Naive thymus-derived CD4-positive, alpha-beta T cell (primary cell): ENCODE measurements at places on chromosomes 16 and 17. TPM values are rescaled to one million over a fixed set of nuclear protein-coding genes. Genes with fewer than 3 reads are reported as not detected.

Gene CLDN7
- 0.29 and 0.33 TPM in 2 replicates for total RNA-seq

- no peaks in the 10 kb centered on the region for H3K27me3 ChIP-seq
- no peak overlapping the region for H3K27ac ChIP-seq
- no peaks in the 10 kb centered on the region for H3K4me1 ChIP-seq
- no peak for DNase-seq
- H3K36me3 ChIP-seq = no peaks in the 10 kb centered on the region
Observed at GRCh38 chr16:46555951-46556350, 65.2 kb downstream of the SHCBP1 start.

- H3K27ac ChIP-seq = no peak overlapping the region
- H3K36me3 ChIP-seq = no peaks in the 10 kb centered on the region
- no peak overlapping the region for H3K4me3 ChIP-seq
- no peak for DNase-seq
- no peaks in the 10 kb centered on the region for H3K4me1 ChIP-seq
Observed at GRCh38 chr17:34920676-34921075, 40.6 kb downstream of the CCT6B start.

- no peaks in the 10 kb centered on the region for H3K27me3 ChIP-seq
- no peaks in the 10 kb centered on the region for H3K36me3 ChIP-seq
- no peak overlapping the region for H3K27ac ChIP-seq
- no peaks in the 10 kb centered on the region for H3K4me1 ChIP-seq
- DNase-seq = no peak
Observed at GRCh38 chr17:79090443-79091225, 16.0 kb downstream of the ENGASE start.

DNA sequence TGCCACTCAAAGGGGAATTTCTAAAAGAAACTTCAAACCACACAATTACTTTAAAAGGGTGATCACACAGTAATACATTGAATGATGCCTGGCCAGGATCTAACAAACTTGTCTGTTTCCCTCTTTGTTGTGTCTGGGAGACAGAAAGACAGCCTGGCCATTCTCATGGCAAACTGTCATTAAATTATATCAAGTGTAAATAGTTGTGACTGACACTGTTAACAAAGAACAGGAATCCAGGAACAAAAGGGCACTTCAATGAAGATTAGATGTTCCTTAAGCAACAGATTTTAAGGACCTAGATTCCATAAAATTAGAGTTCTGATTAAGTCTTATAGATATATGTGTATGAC is 383.6 kb downstream of the KCNJ2 start:
- no peak for DNase-seq
- no peak overlapping the region for H3K27ac ChIP-seq
- H3K27me3 ChIP-seq = no peaks in the 10 kb centered on the region
- H3K4me1 ChIP-seq = no peaks in the 10 kb centered on the region

DNA sequence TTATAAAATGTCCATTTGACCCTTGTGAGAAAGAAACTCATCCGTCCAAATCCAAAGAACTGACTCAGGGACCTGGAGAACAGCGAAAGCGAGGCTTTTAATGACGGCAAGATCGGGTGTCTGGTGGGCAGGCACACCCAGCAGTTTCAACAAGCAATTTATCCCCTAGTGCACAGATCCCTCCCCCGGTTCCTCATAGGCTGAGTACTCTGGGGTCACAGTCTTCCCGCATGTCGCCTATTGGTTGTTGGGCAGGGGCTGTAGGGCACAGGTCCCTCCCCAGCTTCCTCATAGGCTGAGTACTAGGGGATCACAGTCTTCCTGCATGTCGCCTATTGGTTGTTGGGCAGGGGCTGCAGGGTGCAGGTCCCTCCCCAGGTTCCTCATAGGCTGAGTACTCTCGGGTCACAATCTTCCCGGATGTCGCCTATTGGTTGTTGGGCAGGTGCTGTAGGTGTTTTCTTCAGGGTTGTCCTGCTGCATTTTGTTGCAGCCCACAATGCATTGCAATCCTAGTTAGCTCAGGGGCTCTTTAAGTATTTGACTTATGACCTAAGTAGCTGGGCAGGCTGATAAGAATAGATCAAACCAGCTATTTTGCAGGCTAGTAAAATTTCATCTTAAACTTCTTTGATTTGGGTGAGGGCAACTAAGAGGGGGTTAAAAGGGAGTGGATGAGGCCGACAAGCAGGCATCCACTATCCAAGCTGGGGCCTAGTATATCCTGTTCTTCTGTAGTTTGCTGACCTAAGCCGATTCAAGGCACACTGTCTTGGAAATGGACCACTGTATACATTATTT is 3.6 kb upstream of the UTS2R start:
- no peaks in the 10 kb centered on the region for H3K4me1 ChIP-seq
- peaks cover 3% of the 10 kb centered on the region for H3K27me3 ChIP-seq
- no peak overlapping the region for H3K4me3 ChIP-seq
- no peak overlapping the region for H3K27ac ChIP-seq
